Type B pancreatic cell (in vitro differentiated cells): ENCODE measurements at places on chromosomes 3 and 15.

DNA sequence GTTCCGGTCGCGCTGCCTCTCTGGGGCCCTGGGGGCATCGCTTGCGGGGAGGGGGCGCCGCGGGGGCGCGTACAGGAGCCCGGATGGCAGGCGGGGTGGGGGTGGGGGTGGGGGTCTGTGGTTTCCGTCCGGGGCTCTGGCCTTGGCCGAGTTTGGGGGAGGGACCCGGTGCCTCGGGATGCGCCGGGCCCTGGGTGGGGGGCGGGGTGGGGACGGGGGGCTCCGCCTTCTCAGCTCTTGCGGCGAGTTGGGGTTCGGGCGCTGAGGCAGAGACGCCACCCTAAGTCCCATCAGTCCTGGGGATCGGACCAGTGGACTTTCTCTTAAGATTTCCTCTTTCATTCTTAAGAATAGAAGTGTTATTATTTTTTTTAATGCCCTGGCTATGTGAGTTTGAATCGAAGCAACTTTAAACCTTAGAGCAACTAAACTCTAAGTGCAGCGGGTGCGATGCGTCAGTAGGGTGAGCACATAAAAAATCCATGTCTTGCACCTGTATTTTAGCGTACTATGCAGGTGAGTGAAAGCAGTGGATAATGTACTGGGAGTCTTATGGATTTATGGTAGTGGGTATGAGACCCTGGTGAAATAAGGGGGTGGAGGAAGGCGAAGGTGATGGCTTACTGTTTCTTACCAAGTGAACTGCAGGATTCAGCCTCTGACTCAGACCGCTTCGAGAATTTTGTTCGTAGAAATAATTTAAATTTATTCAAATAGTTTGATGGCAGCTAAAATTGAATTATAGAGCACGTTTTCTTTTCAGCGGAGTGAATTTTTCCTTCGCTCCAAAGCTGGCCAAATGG is 762 bp downstream of the CTNNB1 start:
- DNase-seq = no peak

DNA sequence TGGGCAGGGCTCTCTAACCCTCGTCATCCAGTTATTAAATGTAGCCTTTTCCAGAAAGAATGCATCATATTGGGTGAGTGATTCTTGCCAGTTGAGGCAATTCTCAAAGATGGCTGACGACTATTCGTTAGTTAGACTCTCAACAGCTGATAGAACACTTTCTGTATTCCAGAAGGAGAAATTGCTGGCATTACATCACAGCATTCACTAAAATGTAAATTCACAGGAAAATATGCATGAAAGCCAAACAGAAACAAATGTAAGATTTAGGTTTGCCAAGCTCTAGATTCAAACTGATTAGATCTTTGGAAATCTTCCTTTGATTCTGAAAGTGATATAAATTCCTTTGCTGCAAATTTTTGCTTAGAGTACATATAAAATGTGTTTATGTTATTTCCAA is 1501.0 kb downstream of the SI start:
- no peak for DNase-seq

GRCh38 chr3:127644641-127645370 is 15.8 kb downstream of the PODXL2 start:
- DNase-seq = no peak

DNA sequence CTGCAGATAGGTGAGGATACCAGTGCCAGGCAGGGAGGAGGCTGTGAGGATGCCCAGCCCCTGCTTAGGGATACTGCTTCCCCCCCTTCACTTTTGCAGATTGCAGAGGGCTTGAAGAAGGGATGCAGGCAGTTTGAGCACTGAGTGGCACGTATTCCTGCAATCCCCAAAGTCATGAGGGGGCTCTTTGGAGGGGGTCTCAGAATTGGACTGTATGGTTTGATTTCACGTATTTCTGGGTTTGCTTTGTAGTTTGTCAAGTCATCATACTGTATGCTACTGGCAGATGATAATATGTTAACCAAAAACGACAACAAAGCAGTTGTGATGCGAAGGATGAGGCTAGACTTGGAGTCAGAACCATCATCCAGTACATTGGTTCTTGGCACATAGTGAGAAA is 28.1 kb downstream of the CHST14 start:
- no peak for DNase-seq

DNA sequence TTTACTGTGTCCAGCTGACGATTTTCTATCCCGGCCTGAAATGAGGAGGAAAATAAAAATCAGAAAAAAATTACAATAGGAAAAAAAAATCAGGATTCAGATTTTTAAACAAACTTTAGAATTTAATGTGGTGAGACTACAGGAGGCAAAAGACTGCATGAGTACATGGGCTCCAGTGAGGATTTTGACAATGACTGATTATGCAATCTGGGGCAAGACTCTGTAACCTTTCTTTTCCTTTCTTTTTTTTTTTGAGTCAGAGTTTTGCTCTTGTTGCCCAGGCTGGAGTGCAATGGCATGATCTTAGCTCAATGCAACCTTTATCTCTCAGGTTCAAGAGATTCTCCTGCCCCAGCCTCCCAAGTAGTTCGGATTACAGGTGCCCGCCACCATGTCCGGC is 29.9 kb downstream of the SPG11 start:
- no peak for DNase-seq

DNA sequence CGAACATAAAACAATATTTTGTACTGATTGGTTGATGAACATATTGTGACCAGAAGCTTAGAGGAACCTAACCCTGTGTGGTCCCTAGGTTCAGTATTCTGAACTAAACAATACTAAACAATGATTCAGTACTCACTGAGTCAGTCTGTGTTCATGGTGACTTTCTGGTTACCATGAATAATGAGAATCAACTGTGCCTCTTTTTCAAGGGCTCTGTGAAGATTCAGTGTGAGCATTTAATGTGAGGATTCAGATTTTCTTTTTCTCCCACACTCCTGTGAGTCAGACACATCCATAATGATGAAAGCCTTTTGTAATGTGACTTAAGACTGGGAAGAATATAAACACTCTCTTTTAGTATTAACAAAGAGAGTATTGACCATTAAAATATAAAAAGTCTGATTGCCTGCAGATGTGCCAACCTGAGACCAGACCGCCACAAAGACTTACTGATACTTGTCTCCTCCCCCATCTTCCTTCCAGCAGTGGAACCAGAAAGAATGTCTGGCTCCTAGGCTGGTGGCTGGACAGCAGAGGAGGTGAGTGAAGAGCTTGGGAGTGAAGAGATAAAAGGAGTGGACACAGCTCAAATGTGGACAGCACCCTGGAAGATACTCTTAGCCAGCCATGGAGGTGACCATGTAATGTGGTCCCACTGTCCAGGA is 17.6 kb upstream of the ACTL6A start:
- DNase-seq = no peak

GRCh38 chr3:13706886-13707285 is 158.0 kb downstream of the FBLN2 start:
- DNase-seq = no peak
